Common myeloid progenitor, CD34-positive (primary cell): ENCODE measurements at places on chromosomes 4 and X.

- no peak for DNase-seq
These were observed 2089.6 kb upstream of the TENM3 start for GRCh38 chr4:180153587-180153986.

GRCh38 chrX:18542905-18543304 is 117.5 kb downstream of the CDKL5 start:
- DNase-seq, result no peak

DNA sequence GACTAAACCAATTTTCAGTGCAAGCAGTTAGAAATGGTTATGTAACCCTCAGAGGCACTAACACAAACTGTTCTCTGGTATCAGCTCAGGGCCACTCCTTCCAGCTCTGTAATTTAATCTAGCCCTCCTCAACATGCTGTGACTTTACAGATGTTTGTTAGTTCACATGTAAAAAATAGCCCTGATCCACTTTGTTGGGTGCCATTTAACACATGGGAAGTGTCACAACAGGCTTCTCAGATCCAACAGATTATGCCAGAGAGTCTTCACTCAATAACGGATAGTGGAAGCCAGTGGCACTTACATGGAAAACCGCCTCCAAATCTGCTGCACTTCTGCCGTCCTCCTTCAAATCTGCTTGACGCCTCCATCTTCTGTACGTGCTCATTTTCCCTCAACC is 51.6 kb downstream of the ATP8A1 start:
- DNase-seq, result no peak

DNA sequence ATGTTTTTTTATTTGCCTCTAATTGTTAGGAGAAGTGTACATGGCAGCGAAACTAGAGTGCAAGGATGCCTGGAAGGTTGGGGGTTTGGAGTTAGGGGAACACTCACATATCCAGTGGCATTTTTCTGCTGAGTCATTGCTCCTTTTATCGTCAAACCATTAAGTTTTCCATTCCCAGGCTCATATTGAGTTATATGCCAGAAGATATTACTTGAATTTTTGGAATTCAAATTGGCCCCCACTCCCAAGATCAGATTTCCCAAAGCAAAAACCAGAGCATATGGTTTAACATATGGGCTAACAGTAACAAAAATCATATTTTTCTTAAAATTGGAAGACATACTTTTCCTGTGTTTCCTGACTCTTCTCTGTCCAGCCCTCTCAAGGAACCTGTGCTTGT is 152.7 kb downstream of the FSTL5 start:
- no peak for DNase-seq

DNA sequence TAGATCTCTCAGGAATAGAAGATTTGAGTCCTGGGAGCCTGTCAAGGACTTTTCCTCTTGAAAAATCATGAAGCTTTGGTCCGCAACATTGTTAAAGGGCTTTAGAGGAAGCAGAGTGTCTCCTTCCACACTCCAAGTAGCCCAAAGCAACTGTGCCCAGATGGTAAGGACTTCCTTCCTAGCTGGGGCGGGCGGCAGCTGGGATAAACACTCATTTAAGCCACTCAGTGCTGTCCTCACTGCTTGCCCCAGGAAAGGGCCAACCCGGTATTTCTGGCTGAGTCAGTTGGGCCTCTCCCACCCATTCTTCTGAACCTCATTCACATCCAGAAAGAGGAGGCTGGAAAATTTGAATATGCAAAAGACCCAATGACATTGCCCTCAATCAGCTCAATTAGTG is 144.3 kb downstream of the CHIC2 start:
- peak; percentile 41 for DNase-seq

DNA sequence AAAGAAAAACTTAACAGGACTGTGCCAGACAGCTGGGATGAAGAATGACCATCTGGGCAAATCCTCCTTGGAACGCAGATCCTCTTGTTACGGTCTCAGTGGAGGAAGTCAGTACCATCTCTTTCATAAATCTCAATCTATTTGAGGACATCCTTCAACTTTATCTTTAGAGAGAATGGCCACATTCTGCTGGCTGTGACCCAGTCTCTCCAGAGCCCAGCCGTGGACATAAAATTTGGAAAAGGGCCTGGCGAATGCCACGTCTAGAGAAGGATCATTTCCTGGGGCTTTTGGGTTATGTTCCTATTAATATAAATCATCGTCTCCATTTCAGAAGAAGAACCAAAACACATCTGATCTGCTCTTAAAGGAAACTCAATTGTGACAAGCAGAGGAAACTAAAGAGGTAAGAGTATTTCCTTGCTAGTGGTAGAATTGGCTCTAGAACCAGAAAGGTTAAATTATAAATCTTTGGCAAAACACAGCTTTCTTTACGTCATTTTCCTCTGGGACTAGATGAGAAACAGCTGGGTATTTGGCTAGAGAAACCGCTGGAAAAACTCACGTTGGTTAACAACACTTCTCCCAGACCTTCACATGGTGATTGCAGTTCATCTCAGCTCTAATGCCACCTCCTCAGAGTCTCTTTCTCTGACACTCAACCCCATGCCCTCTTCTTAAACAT is 164.7 kb downstream of the CHIC2 start:
- DNase-seq, result no peak

- peak; percentile 79 for DNase-seq
These were observed at the start of gene CPE for GRCh38 chr4:165378745-165379677. Gene CPE, plus strand, starts transcription at chr4:165379008. Its CDS starts 214 bp downstream, at chr4:165379222.

- no peak for DNase-seq
These were observed 1.4 kb upstream of the PPID start for GRCh38 chr4:158724637-158725036.

DNA sequence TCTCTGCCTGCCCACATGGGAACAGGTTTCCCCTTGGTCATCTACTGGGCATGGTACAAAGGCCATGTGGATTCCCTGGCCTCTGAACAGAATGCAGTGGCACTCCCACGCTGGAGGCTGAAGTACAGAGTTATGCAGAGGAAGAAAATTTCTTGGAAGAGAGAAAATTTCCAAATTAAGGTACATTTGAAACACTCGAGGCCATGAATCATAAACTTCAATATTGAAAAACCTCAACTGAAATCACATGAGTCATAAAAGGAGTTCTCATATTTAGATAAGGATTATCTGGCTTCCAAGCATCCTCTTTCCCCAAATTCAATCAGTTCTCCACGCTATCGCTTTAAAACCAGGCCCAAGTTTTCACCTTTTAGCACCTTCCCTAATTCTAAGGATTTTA is 28.1 kb upstream of the TXK start:
- DNase-seq, result no peak

DNA sequence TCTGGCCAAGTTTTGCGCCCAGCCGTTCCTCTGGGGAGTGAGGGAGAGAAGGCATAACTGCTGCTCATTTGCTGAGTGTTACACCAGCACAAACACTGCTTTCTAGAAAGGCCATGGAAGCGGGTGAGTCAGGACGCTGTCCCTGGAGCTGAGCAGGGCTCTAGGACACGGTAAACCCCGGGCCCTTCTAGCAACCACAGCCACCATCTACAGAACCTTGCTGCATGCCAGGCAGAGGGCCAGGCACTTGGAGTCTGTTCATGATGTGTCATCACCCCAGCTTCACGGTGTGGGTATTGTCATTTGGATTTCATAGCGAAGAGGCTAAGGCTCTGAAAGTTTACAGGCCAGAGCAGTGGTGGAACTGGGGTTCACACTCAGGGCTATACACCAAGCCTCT is 31.8 kb upstream of the C4orf50 start:
- DNase-seq, result no peak

- DNase-seq, result no peak
These were observed 11.0 kb upstream of the C4orf50 start for GRCh38 chr4:6029254-6029653.

GRCh38 chr4:119016636-119017035 is 119.0 kb upstream of the MYOZ2 start:
- DNase-seq, result no peak

GRCh38 chr4:181013162-181013561 is 1230.0 kb upstream of the TENM3 start:
- no peak for DNase-seq

DNA sequence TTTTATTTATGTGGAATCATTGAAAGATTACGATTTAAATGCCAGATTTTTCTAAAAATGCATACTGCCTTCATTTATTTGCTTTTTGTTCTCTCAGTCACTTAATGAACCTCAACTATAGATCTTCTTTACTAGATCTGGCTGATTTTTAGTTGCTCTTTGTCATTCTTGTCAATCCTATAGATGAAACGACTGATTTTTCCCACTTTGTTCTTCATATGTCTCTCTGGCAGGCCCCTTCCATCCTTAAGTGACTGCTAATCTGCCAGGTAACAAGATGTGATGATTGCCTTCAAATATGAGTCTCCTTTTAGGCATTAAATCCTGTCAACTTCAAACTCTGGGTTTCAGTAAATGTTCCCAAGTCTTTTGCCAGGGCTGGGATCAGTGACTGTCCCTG is 61.0 kb downstream of the ALG13 start:
- DNase-seq, result no peak

DNA sequence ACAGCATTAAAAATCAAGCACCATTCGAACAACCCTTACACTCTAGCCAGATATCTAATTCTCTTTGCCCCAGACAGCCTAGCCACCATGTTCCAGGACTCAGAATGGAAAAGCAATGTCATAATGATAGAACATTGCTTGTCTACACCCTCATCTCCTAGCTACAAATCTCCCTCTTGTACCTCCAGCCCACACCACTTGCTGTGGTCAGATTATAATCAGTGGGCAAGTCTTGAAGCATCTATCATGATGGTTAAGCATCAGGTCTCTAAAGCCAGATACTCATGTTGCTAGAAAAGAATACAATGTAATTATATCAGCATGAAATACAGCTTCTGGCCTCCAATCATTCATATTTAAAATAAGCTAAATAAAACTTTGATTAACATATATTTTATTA is 268.3 kb downstream of the NPFFR2 start:
- DNase-seq, result no peak

DNA sequence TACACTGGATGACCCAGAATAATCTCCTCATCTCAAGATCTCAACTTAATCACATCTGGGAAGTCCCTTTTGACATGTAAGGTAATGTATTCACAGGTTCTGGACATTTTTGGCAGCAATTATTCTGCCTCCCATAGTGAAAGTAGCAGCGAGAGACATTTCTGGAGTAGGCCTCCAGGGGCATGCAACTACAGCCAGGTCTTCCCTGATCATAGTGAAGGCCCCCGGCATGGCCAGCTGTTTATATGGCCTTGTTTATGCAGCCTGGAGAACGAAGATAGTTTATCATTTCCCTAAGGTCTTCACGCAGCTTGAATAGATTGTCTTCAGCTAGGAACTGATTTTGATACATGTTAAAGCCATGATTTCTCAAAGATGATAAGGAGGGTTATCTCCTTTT is 139.9 kb downstream of the RNF150 start:
- DNase-seq, result no peak

GRCh38 chr4:15077969-15078368 is 75.7 kb downstream of the CPEB2 start:
- DNase-seq, result no peak

DNA sequence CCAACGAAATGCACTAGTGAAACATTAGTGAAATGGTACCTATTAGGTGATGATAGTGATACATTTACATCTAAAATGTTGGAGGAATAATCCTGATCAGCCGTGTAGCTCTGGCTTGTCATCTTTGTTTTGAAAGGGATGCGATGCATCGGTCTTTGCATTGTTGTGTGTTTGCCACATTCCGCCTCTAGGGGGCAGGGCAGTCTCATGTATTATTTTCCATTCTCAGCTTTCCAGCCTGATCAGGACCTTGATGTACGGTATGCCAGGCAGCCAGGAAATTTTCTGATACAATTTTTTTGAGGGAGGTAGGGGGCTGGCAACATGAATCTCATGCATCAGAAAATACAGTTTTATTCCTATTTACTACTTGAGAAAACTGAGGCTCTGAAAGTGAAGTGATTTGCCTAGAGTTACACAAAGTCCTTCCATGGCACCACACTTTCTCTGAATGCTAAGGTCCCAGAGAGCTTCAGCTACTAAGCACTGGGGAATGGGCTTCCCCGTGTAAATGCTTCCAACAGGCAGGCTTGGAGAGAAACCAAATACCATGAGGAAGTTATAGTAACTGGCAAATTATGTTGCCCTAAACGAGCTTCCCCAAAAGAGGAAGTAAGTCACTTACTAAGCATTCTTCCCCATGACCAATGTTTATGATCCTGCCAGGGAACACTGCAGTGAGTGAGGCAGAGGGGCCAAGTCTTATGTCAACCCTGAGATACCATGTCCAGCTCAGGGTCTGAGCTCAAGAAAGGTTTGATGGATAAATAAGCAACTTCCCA is 31.8 kb upstream of the IQSEC2 start:
- peak; percentile 86 for DNase-seq

DNA sequence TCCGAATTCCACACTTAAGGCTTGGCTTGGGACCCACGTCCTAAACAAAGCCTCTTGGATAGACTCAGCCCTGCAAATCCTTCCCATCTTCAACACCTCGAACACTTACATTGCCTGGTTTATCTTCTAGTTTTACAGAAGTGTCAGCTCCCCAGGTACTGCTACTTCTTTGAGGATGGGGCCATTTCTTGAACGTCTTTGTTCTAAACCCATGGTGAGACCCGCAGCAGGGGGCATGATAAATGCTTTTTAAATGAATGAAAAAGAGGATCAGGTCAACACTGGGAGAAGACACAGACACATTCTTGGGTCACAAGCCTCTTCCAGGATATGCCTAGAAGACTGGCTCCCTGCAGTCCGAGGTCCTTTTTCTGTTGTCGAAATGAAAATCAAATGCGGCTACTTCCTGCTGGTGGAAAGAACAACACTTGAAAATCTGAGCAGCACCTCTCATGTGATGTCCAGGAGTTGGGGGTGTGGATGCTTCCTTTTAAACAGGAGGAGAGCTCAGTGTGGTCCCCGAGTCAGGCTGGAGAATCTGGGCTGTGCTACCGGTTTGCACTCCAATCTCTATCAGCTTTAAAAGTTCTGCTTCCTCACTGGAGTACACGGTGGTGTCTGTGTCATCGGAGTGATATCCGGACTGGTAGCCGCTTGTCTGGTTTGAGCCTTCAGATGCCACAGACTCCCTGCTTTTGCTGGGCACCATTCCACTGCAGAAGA is 45.8 kb downstream of the KDR start:
- no peak for DNase-seq

DNA sequence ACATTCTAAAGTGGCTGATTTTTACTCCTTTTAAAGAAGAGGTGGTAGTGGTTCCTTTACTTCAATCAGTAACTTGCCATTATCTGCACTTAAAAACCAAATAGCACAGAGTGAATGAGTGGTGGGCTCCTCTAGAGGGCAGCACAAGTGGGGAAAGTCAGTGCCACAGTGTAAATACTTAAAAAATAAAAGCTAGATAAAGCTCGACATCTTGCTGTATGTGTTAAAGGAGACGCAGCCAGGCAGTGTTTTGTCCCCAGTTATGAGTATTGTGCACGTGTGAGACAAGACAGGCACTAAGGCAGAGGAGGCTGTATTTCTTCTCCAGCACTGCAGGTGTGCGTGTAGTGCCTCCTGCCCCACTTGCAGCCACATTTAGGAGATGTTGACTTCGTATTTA is 24.6 kb downstream of the NAP1L5 start:
- peak; percentile 73 for DNase-seq
